ENCODE measurements at places on chromosomes 5 and 9.

- DNase-seq, result no peak
Measured at GRCh38 chr5:173554038-173554955, 62.2 kb downstream of the BOD1 start.

DNA sequence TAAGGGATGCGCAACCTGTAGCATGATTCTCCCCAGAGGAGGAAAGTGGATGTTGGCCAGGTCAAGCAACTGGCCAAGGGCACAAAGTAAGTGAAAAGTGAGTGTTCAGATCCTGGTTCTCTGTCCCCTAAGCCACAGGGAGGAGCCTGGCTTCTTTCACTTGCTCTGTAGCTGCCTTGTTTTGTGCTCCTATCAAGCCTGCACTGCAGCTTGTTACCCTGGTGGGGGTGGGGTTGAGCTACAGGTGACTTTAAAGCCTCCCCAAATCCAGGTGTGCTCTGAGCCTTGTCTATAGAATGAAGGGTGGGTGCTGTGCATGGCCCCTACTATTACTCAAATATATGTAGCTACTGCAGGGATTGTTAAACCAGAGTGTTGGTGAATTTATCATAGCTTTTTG, 32.9 kb downstream of the RALGPS1 start:
- no peak for DNase-seq

DNA sequence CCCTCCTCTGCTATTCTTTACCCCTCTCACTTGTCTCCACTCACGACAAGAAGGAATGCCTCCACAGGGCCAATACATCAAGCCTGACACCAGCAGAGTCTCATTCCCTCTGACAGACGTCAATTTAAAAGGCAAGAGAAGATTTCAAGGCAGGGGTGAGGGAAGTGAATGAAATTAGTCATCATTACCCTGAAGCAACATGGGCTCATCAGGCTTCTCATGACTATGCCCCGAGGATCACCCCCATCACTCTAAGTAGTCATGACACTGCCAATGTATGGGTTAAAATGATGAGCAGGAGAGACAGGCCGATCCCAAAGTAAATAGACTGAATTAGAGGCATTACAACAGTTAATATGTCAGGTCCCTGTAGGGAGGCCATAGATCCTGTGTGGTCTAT, 504.4 kb downstream of the TLE4 start:
- no peak for DNase-seq

GRCh38 chr9:136597141-136597885, 51.5 kb upstream of the NOTCH1 start:
- no peak for DNase-seq

DNA sequence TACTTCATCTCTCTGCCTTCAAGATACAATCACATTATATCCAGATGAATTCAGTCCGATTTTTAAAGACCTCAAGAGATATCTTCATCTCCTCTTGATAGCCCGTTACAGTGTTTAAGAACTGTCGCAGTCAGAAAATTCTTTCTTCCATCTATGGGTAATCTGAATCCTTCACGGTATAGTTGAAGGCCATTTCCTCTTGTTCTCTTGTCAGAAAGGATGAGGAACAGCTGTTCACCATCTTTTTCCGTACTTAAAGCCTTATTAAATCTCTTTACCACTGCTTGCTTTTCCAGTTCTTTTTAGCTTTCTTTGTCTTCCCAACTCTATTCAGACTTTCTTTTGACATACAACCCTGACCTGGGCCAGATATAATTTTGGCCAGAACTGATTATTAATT, 121.8 kb downstream of the XRCC4 start:
- no peak for DNase-seq

- DNase-seq, result no peak
Measured at GRCh38 chr5:53940921-53941320, 369.5 kb downstream of the ARL15 start.

GRCh38 chr5:113224605-113225065, 210.2 kb downstream of the TSSK1B start:
- DNase-seq, result no peak

DNA sequence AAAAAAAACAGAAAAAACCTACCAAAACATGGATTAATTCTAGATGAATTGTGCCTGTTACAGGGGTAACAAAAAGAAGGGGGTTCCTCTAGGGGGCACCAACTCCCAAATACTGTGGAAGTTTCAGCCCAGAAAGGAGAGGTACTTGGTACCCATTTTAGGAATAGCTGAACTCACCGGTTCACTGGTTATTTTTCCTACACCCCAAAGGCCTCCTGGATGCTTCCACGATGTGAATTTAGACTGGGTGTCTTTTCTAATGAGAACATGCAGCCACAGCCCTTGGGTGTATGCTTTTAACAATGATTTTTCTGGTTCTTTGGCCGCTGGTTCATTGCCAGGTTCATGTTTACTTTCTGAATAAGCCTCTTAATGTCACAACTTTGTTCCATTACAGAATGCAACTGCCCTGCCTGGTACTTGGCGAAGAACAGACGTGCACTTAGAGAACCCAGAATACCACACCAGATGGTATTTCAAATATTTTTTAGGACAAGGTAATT, 46.7 kb downstream of the GARNL3 start:
- DNase-seq, result no peak

- no peak for DNase-seq
Measured at GRCh38 chr9:134981829-134982228, 64.1 kb upstream of the FCN1 start.

- DNase-seq, result no peak
Measured at GRCh38 chr5:95178046-95178651, 106.7 kb downstream of the MCTP1 start.

DNA sequence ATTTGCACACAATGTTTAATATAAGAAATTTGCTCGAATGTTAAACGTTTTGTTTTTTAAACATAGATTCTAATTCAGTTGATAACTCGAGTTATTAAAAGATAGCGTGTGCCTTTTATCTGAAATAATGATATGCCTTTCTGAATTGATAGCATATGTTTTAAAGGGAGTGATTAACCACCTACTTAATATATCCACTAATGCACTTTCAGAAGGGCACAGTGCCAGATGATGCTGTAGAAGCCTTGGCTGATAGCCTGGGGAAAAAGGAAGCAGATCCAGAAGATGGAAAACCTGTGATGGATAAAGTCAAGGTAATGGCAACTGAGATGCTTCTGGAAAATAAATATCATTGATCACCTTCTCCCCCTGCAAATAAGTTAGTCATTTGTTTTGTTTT, 53.9 kb downstream of the ERAP1 start:
- DNase-seq, result no peak

- no peak for DNase-seq
Measured at GRCh38 chr9:123326187-123326586, 29.8 kb upstream of the CRB2 start.

DNA sequence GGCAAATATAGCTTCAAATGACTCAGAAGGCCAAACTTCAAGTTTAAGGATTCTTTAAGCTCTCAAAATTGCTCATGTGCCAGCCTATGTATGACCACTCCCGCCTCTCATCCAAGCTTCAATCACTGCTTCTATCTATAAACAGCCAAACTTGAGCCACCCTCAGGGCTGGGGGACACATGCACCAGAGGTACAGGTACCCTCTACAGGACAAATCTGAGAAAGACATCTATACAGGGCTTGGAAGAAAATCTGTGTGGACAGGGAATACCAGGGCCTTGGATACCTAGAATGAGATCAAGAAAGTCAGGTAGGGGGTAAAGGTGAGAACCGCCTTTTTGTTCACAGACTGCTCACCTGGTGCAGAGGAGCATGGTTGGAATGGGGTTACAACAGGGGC, 217.9 kb downstream of the ATPSCKMT start:
- DNase-seq, result no peak

DNA sequence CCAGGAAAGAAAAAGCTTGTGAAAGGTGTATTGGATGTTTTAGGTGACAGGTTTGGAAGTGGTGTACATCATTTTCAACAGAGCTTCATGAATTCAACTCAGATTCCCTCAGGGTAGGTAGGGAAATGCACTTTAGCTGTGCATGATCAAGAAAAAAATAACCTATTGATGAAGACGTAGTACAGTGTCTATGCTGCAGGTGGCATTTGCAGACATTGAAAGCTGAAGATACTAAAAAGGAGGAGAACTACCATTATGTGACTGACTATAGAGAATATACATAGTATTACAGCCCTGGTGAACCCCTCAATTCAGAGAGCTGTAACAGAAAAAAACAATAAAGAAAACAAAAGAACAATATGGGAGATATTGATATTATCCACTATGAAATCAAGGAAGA, 2344.7 kb upstream of the ACO1 start:
- DNase-seq, result no peak

DNA sequence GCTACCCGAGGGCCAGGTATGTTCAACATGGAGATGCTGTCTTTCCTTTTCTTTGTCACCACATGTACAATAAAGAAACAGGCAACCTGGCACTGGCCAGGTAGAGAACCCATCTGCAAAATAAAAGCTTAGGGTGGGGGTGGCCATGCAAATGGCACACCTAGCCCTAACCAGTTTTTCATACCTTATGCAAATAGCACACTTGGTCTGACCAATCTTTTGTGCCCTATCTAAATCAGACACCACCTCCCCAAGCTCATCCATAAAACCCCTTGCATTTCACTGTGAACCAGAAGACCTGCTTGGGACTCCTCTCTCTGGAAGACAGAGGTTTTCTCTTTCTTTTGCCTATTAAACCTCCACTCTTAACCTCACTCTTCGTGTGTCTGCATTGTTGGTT, 33.9 kb downstream of the JAKMIP2 start:
- no peak for DNase-seq

DNA sequence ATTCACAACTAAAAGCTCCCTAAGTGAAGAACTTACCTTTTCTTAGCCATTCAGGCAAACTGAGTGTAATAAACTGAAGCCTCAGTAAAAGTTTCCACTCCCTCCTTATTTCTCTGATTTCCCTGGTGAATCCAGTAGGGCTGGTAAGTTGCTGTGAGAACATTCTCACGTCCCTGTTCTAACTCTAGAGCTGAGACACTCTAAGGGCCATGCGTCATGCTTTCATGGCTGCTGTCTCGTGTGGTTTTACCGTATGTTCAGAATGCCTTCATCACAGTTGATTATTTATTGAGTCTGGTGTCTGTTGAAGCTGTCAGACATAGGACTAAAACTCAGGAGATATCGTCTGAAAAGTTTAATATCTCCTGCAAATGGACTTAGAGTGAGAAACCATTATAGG, 1.3 kb downstream of the OR2S2 start:
- no peak for DNase-seq

DNA sequence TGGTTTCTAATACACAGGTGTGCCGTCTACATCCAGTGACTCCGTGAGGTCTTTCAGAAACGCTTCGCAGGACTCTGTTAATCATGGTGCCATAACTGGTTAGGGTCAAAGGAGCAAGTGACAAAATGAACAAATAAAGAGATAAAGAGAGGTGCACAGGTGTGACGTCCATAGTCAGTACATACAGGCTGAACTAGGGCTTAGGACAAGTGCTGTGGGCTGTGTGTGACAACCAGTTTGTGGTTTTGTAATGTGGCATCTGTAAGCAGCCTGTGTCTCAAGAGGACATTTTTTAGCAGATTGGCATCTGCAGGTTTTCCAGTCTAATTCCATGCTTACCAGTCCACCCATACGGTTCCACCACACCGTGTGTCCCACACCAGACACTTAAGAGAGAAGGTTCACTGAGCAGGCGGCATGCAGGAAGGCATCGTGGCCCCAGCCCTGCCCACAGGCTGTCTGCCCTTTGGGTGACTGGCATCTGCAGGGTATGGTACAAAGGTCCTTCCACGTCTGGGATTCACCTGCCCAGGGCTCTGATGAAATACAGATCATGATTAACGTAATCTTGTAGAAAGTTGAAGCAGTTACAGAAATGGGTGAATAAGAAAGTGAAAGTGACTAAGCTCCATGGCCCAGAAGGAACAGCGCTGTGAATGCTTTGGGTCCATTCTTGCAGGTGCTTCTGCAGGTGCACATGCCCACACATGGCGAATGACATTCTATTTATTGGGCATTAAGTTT, 26.9 kb downstream of the SRD5A1 start:
- no peak for DNase-seq

GRCh38 chr5:56152437-56152836, 80.7 kb downstream of the ANKRD55 start:
- DNase-seq, result no peak

GRCh38 chr9:92535940-92536850, at the start of gene ECM2:
TSS of gene ECM2 (minus strand) at chr9:92535990. CDS start at chr9:92522866, 13,124 bp downstream.
- no peak for DNase-seq

DNA sequence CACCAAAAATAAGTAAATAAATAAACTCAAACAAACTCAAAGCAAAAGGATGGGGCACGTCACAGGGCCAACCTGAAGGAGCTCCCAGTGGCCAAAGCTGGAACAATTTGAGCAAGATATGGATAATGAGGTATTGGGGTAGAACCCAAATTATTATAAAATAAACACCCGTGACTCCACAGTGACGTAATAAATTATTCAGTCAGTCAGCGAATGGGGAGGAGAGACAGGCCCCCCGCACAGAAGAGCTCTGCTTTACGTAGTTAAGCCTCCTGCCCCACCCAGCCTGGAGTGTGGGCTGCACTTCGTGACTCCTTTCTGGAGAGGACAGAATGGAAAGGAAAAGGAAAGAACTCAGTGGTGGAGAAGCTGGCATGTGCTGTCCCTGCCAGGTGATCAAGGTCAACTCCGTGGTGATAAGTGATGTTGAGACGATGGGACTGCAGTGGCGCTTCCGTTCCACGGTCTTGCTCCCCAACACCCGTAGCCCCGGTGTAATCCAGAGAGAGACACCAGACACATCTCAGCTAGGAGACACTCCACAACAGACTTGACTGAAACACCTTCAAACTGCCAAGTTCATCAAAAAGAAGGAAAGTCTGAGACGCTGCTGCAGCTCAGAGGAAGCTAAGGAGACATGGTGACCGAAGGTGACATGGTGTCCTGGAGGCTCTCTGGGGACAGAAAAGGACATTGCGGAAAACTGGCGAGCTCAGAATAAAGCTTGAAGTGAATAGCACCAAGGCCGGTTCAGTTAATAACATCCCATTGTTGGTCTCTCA, 83.3 kb upstream of the COL5A1 start:
- no peak for DNase-seq

Measured in cerebellar nuclear complex (tissue), 1 donor.